ENCODE measurements at places on chromosomes 13 and 19.
A peak's percentile ranks its signal among the peaks of the same experiment; 100 is the strongest.

DNA sequence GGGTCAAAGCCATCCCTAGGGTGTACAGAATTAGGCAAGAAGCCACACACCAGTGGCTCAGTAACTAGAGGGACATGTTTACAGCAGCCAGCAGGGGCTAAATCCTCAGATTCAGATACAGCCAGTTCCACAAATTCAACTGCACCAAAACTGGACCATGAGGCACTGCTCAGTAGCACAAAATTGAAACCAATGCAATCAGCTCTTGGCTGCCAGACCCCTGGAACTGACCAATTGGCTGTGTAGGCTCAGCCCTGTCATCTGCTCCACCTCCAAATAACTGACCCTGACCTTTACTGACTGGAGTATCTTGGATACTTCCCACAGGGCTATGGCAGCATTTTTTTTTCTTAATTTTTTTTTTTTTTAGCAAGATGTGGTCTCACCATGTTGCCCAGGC, 226.5 kb downstream of the FOXO1 start:
- no peak for DNase-seq

DNA sequence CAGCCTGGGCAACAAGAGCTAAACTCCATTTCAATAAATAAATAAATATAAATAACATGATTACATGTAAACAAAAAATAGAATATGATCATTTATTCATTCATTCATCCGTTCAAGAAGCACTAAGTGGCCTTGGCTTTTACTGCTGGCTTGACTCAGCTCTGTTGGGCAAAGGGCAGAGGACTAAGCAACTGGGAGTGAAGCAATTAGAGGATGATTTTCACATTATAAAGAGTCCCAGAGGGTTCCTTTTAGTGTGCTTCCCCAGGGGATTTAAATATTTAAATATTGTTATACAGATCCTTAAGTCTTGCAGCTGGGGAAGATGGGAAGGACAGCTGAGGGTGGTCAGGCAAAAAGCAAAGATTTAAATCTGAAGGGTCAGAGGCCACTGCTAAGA, 34.9 kb upstream of the FLT1 start:
- DNase-seq: no peak

- no peak for DNase-seq
These were observed 72.8 kb upstream of the PCDH8 start for GRCh38 chr13:52921194-52921593.

GRCh38 chr13:71712988-71713653, 153.9 kb downstream of the DACH1 start:
- DNase-seq: no peak

GRCh38 chr13:108915634-108916512, 286.5 kb downstream of the MYO16 start:
- DNase-seq: peak; percentile 70

DNA sequence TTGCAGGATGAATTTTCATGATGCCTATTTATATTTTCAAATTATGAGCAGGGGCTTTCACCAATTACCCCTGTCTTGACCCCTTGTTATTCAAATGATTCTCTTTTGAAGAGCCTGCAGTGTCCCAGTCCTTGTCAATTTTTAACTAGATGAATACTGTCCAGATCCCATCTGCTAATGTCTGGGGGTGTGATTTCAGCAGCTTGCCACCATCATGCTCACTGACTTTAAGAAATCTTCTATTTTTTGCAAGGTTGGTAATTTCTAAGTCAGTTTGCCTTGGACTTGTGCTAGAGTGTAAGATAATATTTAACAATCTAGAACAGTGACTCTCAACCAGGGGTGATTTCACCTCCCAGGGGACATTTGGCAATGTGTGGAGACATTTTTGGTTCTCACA, 106.0 kb downstream of the CACNA1A start:
- DNase-seq: no peak

DNA sequence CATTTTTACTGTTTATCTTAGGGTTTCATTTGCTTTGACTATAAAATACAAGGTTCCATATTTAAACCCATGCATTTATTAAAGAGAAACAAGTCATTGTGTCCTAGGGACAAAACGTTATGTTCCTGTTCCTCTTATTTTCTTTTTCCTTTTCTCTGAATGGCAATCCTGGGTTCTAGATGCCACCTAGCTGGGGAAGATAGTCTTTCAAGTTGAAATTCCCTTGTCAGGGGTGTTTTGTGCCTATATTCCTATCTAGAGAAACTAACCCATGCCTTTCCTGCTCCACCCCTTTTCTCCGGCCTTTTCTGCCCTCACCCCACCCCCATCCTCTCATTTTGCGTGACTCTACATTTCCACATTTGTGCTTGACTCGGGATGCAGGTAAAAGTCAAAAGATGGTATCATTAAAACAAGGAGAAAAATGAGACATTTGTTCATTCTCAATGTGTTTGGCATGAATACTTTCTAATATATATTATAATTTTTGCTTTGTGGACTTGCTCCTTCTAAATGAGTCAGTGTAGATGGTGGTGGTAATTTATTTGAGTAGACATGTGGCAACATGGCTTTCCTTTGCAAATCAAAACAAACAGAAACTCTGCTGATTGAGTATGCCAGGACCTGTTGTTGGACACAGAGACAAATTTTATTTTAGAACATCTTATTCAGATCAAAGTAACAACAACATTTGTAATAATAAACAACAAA, 26.8 kb upstream of the STARD13 start:
- no peak for DNase-seq

- no peak for DNase-seq
These were observed 348.1 kb upstream of the MIR17HG start for GRCh38 chr13:90999401-90999800.

DNA sequence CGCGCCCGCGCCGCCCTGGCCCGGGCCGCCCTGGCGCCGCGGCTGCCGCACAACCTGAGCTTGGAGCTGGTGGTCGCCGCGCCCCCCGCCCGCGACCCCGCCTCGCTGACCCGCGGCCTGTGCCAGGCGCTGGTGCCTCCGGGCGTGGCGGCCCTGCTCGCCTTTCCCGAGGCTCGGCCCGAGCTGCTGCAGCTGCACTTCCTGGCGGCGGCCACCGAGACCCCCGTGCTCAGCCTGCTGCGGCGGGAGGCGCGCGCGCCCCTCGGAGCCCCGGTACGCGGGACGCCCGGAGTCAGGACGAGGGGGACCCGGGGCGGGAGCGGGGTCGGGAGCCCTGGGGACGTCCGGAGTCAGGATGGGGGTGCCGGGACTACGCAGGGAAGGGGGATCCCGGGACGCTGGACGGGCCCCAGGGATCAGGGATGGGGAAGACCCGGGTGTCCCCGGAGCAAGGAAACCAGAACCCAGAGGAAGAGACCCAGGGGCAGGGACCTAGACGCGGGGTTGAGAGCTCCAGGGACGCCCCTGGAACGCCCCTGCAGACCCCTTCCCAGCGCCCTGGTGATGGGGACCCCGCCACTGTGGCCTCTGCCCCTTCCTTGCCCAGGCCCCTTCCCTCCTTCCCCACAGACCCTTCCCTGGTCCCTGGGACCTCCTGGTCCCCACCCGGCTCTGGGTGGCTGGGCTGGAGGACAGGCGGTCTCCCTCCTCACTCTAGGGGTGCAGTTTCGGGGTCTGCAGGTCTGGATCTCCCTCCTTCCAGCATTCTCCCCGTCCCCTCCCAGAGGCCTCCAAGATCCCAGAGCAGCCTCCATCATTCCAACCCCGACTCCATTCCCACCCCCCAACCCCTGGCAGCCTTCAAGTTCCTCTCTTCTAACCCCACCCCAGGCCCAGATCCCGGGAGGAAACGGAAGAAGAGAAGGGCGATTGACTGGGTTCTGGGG, 645 bp downstream of the GRIN3B start:
- DNase-seq: no peak

GRCh38 chr13:27257233-27257568, 5.8 kb downstream of the RPL21 start:
- DNase-seq: no peak

- no peak for DNase-seq
These were observed 77.3 kb downstream of the FGF9 start for GRCh38 chr13:21748166-21748565.

- DNase-seq: no peak
These were observed 195.0 kb upstream of the STARD13 start for GRCh38 chr13:33480561-33480960.

- DNase-seq: no peak
These were observed 6.1 kb upstream of the FXYD3 start for GRCh38 chr19:35109395-35110112.

DNA sequence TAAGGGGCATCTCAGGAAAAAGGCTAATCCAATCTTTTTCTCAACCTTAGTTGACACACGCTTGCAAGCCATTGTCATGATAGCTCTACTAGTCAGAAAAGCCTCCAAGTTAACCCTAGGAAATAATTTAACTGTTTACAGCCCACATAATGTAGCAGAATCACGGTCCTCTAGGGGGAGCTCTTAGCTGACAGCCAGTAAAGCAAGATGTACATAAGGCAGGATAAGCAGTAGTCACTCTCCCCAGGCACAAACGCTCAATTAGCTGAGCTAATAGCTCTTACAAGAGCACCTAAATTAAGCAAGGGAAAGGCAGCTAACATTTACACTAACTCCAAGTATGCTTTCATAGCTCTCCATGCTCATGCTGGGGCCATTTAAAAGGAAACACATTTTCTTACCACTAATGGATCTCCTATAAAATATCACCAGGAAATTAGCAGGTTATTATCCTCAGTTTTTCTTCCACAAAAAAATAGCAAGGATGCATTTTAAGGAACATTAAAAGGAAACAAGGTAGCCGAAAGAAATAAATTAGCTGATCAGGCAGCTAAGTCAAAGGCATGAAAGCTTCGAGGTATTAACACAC, 33.7 kb upstream of the ZSCAN5A start:
- DNase-seq: no peak

GRCh38 chr19:6055013-6055795, 55.1 kb downstream of the RFX2 start:
- DNase-seq: no peak

DNA sequence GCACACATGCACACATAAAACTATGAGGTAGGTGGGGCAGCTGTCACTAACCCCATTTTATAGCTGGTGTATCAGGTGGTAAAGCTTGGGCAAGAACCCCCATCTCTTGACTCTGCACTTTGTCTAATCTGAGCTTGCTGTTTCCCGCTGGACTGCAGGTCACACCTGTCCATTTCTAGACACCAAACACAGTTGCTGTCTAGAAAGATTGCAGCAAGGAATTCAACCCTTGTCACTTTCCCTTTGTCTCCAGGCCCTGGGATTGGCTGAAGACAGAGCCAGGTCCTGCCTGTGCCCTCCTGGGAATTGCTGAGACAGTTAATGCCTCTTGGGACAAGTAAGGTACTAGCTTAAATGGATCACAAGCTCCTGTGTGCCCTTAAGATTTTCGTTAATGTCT, 83.8 kb downstream of the RNASEH2B start:
- no peak for DNase-seq

- DNase-seq: peak; percentile 52
These were observed 16.4 kb downstream of the ZNF574 start for GRCh38 chr19:42092350-42092749.

DNA sequence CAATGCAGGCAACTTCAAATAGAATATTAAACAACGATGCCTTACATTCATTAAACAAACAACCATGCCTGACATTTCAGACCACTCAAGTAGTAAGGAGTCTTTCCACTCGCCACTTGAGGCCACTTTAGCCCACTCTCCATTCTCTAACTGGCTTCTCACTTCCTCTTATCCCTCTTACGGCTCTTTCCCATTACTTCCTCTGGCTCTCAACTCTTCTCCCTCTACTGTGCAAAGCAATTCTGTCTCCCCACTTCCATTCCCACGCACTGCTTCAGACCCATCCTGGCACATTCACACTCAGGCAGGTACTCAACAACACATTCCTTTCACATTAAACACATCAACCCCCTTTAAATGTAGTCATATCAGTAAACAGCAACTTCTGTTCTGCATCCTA, 229.8 kb upstream of the IPO5 start:
- no peak for DNase-seq

DNA sequence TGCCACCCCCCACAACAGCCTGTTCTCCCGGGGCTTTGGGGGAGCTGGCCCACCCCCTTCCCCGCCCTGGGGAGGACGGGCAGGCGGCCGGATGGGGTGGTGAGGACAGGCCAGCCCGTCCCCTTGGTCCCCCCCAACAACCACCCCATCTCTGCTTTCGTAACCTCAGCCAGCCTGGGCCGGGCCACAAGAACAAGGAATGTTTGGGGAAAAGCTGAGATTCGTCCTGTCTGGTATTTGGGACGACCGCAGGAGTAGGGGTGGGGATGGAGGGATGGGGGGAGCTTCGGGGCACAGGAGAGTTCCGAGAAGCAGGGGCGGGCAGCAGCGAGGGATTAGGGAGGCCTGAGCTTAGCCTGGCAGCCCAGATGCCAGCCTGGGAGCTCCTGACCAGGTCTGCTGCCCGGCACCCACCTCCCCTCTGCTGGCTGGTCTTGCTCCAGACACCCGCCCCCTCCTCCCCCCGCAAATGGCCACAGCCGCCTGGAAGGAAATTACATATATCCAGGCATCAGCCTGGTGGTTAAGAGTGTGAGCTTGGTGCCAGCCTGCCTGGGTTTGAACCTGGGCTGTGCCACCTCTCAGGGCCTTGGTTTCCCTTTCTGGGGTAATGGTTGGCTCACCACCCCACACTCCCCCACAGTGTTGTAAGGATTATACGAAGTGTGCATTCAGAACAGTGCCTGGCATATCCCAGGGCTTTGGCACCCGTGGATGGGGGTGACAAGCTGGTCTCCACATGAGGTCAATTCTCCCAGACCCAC, at the start of gene PODNL1:
Gene PODNL1, minus strand, starts transcription at position 117 of the 764 bp plus-strand sequence. CDS start 236 bp downstream, outside the sequence.
- no peak for DNase-seq

- no peak for DNase-seq
These were observed 3.8 kb downstream of the CFD start for GRCh38 chr19:863315-863620.

- DNase-seq: no peak
These were observed 297.8 kb upstream of the DACH1 start for GRCh38 chr13:72164811-72165210.

- no peak for DNase-seq
These were observed 17.2 kb downstream of the FGF9 start for GRCh38 chr13:21688056-21688455.

DNA sequence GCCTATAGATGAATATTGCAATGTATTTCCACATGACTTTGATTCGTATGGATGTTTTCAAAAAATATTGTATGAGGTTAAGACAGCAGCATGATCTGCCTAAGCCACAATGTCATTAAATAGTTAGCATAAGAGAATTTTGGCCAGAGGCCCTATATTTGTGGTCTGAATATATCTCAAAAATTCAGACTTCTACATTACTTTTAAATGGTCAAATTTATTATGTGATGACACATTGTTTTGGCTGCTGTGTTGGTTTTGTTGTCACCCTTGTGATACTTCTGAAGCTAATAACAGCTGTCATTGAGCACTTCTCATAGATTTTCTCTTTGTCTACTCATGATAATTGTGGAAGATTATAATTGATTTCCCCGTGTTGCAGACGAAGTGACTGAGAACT, 288.2 kb downstream of the MYO16 start:
- no peak for DNase-seq

Measured in NCI-H2029 treated with DMSO at 0.1 percent for 48 hours (cell line).